ENCODE measurements at places on chromosomes 12 and 14. TPM values are rescaled to one million over a fixed set of nuclear protein-coding genes. Genes with fewer than 3 reads are reported as not detected.

The METTL25 gene
- total RNA-seq: 5.0 TPM

The KSR2 gene
- 0.14 TPM for total RNA-seq

The IL22 gene
- 1.6 TPM for total RNA-seq

The DNAH10 gene
- total RNA-seq: 0.37 TPM

The HOXC5 gene
- not detected for total RNA-seq

The MYF6 gene
- not detected for total RNA-seq

The KRT85 gene
- not detected for total RNA-seq

The GPR68 gene
- 9.4 TPM for total RNA-seq

- no peak for DNase-seq
These were observed 19.3 kb upstream of the TEX22 start for GRCh38 chr14:105378873-105379685.

DNA sequence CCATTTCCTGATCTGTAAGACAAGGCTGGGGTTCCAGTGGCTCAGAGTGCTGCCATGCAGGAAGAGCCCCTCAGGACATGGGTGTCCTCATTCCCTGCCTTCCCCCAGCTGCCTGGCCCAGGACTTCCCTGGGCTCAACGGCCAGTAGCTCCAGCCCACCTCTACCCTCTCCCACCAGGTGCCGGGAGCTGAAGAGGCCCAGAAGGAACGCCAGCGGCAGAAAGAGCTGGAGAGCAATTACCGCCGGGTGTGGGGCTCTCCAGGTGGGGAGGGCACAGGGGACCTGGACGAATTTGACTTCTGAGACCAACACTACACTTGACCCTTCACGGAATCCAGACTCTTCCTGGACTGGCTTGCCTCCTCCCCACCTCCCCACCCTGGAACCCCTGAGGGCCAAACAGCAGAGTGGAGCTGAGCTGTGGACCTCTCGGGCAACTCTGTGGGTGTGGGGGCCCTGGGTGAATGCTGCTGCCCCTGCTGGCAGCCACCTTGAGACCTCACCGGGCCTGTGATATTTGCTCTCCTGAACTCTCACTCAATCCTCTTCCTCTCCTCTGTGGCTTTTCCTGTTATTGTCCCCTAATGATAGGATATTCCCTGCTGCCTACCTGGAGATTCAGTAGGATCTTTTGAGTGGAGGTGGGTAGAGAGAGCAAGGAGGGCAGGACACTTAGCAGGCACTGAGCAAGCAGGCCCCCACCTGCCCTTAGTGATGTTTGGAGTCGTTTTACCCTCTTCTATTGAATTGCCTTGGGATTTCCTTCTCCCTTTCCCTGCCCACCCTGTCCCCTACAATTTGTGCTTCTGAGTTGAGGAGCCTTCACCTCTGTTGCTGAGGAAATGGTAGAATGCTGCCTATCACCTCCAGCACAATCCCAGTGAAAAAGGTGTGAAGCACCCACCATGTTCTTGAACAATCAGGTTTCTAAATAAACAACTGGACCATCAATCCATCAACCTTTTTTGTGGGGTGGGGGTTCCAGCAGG, 17.6 kb downstream of the AGAP2 start:
- no peak for DNase-seq

DNA sequence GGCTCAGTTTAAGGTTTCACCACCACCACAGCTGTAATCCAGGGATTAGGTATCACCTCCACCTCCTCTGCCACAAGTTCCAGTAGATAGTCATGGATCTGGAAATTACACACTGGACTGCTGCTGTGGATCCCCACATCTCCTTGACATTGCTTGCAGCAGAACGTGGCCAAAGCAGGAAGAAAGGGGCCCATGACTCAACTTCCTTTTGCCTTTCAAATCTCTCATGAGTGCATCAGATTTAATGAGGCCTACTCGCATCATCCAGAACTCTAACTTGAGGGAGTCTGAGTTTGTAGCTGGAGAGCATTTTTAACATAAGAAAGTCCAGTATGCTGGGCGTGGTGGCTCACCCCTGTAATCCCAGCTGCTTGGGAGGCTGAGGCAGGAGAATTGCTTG, 29.2 kb upstream of the TMED10 start:
- peak; percentile 40 for DNase-seq

- no peak for DNase-seq
These were observed 39.1 kb downstream of the FRS2 start for GRCh38 chr12:69509308-69509736.

- DNase-seq: no peak
These were observed 32.3 kb downstream of the BEST3 start for GRCh38 chr12:69666798-69667197.

DNA sequence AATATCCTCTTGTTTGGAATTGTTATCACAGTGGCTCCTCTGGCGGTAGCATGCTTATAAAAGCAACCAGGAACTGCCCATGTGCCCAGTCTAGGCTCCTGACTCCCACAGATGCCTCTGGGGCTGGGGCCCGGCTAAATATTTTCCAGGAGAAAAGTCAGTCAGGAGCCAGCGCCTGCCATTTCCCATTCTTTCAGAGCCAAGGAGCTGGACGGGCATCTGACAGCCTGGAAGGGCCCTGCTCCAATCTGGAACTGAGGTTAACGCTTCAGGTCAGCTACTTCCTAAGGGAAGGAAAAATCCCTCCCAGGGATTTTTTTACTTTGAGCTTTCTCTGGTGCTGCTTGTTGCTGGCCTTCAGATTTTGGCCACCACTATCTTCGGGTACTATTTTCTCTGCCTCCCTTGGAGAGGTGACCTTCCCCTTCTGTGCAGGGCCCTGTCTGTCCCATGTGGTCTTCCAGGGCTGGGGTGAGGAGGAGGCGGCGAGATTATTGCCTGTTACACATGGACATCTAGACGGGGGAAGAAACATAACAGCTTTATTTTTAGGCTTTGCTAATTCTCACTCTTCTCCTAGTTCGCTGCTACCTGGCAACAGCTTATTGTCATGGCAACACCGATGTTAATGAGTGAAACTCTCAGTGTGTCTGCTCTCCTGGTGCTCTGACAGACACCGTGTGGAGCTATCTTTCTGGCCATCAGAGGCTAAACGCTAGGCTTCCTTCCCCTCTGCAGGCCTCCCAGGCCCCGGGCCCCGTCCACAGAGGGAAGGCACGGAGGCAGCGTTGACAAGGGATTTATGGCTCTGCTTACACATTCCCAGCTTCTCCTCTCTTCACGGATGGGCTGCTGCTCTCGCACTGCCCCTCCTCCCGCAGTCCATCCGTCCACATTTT, 160.4 kb downstream of the CACNA1C start:
- no peak for DNase-seq

- peak; percentile 90 for DNase-seq
These were observed 20.3 kb downstream of the RHOF start for GRCh38 chr12:121773011-121773777.

DNA sequence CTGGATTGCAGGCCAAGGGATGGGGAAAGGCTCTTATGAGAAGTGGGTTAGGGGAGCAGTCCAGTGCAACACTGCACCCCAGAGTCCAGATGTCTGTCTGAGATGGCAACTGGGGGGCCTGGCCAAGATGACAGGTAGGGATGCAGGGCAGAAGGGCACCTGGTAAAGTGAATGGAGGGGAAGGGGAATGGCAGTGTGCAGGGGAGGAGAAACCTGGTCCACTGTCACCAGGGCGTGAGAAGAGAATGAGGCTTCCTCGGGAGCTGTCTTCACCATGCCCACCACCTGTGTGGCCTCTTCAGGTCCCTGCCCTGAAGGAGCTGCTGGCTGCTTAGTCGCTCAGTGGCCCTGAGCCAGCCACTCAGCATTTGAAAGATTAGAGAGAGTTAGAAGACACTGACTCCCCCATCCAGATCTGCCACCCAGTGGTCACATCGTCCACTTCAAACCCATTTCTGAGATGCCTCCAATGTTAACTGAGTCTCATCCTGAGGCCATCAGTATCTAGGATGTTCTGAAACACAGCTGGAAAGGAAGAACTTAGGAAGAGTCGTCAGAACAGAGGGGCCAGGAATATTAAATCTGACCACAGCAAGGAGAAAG, 57.3 kb downstream of the PLEKHG3 start:
- DNase-seq: no peak

DNA sequence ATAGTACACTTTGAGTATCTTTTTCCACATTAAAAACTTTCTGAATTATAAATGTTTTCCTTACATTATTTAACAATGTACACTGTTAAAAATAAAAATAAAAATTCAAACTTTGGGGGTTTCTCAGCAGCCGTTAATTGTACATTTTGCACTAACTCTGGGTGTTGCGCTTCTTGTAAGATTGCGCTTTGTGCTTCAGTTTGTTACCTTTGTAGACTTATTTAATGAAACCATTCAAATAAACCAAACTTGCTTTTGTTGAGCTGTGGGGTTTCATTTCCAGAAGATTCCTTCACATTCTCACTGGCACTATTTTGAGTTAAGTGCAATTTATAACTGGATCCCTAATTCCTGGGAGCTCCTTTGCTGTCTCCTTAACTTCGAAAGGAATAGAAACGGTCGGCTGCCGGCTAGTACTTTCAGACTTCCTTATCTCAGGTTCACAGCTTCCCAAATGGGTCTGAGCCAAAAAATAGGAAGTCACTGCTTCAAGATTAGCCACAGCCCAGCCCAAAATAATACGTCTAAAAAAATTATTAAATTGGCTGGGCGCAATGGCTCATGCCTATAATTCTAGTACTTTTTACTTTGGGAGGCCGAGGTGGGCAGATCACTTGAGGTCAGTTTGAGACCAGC, 38.2 kb downstream of the RAD52 start:
- DNase-seq: no peak

DNA sequence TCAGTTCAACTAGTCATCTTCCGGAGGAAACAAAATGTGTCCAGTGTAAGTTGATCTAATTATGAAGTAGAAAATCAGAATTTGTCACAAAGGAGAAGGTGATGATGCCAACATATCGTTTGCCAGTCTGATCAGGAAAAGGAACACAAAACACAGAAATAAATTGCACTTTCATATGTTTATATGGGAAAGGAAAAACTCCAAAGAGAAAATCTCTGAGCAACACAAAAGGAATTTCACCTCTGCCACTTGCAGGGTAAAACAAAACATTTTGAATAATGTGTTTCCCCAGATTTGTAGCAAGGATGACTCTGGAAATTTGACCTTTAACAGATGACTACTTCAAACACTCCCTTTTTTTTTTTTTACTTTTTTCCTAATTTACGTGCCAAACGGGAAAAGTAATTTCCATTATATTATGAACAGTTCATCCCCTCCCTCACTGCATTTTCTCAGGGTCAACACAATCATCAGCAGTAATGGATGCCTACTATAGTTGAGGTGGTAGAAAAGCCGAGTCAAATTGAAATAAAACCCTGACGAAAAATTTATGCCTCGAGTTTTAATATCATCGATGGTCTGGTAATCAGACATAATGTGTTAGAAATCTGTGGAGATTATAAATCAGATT, 25.6 kb downstream of the MGAT4C start:
- DNase-seq: no peak

GRCh38 chr12:116026346-116026745, 251.1 kb downstream of the MED13L start:
- DNase-seq: peak; percentile 24

DNA sequence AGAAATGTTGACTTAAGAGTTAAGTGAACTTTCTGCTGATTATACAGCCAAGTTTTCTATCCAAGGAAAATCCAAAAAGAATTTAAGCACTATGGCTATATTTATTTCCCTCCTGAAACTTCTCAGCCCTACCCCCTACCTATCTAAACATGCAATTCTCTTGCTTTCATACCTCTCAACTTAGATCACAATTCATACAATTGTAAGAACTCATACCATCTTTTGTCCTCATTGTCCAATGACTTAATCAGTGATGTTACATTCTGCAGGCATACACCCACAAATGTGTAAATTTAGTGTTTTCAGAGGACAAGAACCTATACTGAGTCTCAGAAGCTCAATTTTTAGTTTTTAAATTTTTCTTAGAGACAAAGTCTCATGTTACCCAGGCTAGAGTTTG, 62.1 kb downstream of the ZFC3H1 start:
- DNase-seq: no peak

GRCh38 chr14:101364503-101365328, 196.6 kb upstream of the DIO3 start:
- no peak for DNase-seq

DNA sequence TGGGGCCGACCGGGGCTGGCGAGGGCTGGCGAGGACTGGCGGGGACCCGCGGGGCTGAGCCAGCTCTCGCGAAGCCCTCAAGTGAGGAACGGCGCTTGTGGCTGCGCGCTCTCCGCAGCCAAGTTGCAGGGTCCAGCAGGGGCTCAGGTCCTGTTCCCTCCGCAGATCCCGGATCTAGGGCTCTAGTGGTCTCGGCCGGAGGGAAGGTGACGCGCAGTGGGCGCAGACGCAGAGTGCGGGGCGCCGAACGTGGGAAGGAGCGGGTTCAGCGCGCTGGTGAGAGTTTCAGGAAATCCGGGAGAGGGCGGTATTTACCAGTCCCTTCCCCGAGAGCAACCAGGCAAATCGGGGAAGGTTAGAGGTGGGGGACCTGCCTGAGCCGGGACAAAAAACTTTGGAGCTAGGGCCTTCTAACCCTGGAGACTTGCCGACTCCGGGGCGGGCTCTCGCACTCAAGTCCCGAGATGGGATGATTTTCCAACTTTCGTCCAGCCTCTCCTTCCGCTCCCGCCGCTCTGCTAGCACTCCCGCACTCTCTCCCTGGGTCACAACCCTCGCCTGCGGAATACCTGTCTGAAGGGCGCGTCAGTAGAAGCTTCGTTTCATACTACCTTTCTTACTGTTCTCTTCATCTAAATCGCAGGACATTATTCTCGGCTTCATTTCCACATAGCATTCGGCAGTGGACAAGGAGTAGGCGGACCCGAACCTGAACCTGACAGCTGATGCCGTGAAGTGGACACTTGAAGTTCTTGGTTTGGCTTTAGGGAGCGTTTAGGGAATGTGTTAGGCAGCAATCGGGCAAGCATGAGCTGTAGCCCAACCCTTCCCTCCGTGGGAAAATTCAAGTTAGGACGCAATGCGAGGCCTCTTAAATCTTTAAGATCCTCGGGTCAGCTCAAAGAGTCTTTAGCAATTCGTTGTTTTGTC, 13.6 kb upstream of the PAX9 start:
- peak; percentile 19 for DNase-seq
